ENCODE measurements at places on chromosomes 6 and 20.

DNA sequence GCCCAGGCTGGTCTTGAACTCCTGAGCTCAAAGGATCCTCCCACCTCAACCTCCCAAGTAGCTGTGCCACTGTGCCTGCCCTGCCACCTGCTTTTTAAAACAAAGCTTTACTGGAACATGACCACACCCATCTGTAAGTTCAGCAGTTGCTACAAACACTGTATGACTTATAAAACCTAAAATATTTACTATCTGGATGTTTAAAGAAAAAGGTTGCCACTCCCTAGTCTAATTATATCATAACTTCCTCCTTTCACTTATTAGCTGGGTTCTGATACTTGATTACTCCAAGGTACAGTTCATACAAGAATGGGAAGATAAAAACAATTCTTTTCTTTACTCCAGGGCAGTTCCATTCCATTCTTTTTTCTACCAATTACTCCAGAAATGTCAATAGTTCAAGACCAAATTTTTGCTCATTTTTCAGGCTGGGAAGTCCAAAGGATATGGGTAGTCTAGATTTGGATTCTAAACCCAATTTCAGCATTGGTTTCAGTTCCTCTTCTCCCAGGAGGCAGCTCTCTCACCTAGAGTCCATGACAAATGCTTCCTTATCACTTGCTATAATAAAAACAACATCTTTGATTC lies 63.1 kb downstream of the SEC63 start:
- DNase-seq, result no peak

GRCh38 chr20:62850333-62850974 lies 11.2 kb downstream of the TCFL5 start:
- no peak for DNase-seq

- DNase-seq, result no peak
Measured at GRCh38 chr6:69871107-69871506, 4.8 kb downstream of the COL19A1 start.

- no peak for DNase-seq
Measured at GRCh38 chr6:5610640-5611039, 349.3 kb downstream of the FARS2 start.

GRCh38 chr20:53491462-53491861 lies 102.2 kb downstream of the ZNF217 start:
- DNase-seq, result no peak

DNA sequence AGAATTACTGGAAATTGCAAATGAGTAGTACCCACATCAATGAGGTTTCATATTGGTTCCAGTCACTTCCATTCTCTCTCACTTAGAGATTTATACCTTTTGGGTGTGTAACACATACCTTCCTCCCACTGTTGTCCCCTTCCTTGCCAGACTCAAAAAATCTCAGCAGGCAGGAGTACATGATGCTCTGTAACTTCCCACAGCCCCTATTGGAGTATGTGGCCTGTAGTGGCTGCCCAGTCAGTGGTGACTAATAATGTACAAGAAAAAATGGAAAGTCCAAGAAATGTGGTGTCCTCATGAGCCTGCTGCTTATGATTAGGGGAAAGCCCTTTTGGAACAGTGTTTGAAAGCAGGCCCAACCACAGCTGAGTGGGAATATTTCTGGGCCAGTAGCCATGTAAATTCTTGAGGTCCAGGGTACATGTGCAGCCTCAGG lies 312.0 kb downstream of the ZFAND3 start:
- no peak for DNase-seq

- no peak for DNase-seq
Measured at GRCh38 chr6:130063806-130064205, 45.4 kb downstream of the L3MBTL3 start.

GRCh38 chr6:44630125-44631028 lies 242.9 kb downstream of the CDC5L start:
- peak; percentile 93 for DNase-seq
